ENCODE measurements at places on chromosomes 12 and 14.

DNA sequence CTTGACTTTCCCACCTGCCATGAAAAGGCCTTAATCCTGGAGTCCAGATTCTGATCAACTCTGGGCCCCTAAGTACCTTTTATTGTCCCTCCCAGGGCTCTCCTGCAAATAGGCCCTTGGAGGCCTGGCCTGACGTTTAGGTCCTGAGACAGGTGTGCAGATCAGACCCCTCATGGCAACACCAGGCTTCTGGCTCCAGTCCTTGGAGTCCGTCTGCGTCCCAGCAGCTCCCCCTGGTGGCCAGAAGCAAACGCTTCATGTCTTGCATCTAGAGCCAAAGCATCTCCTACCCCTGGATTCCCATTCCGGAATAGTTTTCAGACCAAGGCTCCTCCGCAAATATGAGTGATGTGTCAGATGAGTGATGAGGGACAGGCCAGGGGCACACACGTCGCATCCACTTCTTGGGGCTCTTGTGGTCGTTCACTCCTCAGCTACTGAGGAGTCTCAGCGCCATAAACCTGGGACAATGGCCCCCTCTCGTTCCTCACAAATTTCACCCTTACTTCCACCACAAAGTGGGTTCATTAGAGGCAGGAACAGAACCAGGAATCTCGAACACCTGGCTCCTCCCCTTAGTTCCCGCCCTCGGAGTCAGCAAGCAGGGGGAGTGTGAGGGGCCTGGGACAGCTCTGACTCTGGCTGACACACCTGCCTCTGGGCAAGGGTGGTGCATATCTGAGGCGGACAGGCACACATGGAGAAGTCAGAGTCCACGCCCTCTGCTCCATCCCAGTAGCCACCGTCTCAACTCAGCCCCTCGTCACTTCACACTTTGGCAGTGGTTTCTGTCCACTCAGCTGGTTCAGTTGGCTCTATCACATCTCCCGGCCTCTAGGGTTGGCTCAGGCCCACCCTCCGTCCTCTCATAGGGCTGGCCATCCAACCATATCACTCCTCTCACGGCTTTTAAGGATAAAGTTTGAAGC, 77.9 kb upstream of the PWP1 start:
- peak; percentile 88 for DNase-seq

DNA sequence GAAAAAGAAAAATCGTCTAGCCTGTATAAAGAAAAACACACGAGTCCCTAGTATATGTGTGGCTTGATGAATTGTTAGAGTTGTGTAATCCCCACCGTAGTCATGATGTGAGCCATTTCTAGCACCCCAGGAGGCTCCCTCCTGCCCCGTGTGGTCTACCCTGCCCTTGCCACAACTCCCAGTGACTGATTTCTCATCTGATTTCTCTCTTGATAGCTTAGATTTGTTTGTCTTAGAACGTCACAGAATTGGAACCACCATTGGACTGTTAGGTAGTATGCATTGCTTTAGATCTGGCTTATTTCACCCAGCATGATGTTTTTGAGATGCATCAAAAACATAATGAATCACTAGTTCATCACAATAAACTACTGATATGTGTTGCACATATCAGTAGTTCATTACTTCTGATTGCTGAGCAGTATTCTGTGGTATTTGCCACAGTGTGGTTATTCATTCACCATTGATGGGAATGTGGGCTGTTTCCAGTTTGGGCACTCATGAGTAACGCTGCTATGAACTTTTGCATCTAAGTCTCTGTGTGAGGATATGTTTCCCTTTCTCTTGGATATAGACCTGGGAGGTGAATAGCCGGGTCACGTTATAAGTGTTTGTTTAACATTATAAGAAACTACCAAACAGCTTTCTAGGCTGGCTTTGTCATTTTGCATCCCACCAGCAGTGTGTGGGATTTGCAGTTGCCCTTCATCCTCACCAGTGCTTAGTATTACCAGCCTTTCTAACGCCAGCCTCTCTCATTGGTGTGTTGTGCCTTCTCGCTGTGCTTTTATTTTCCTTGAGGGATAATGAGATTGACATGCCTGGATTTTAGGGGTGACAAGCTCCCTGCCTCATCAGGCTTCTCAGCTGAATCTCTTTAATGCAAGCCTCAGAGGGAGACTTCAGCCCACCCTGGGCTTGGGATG, 31.9 kb upstream of the NCOR2 start:
- DNase-seq, result no peak

DNA sequence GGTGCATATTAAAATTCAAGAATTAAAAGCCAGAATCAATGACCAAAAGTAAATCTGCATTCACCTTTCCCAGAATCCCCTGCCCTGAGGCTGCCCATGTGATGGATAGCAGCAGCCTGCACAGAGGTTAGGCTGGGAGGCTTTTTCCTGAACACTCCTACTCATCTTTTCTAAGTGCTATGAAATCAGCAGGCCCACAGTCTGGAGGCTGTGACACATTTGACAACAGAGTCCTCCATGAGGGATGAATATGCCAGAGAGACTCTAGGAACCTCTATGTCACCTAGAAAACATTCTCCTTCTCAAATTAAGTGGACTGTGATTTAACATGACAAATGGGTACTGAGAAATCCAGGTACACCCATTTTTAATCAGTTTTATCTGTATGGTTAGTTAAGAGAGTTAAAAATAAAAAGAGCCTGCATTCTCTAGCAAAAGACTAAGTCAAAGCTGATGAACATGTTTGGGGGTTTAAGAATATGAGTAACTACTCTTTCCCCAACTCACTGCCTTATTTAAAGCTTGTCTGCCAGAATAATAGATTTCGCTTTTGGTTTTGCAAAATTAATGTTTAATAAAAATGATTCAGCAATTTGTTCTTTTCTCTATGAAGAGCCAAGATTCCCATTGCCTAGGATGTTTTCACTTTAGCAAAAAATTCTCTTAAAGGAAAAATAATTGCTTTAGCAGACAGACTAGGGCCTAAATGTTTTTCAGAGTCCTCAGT, 115.0 kb downstream of the RTN1 start:
- DNase-seq, result no peak

DNA sequence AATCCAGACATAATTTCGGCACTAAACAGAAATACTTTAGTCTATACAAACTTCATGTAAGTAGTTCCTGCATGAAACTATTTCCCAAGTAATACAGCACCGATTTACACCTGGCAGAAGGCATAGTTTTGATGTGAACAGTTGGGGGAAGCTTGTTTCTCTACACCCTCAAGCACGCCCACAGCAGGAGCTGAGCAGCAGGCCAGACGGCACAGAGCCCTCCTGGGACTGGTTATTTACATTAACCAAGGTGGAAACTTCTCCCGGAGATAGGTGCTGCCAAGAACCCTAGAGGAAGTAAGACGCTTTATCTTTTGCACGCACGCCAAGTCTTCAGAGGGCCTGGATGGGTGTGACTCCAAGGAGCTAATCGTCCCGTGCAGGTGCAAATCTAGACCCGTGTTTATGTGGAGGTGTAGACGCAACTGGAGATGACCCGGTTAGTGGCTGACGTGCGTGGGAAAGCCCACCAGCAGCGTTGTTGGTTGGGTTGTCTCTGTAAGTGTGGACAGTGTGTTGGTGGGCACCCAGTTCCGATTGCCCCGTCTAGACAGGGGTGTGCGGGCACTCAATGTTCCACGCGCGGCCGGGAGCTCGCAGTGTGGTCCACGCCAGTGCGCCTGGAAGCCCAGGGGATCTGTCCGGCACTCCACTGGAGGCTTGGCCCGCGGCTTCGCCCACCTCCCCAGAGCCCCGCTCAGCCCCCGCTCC, 767 bp upstream of the TCP11L2 start:
- peak; percentile 88 for DNase-seq

GRCh38 chr12:25469368-25469767, 83.7 kb downstream of the LMNTD1 start:
- no peak for DNase-seq

- peak; percentile 66 for DNase-seq
Measured at GRCh38 chr14:61388173-61388975, 67.0 kb downstream of the PRKCH start.

GRCh38 chr14:35380794-35381193, 23.8 kb downstream of the NFKBIA start:
- no peak for DNase-seq

DNA sequence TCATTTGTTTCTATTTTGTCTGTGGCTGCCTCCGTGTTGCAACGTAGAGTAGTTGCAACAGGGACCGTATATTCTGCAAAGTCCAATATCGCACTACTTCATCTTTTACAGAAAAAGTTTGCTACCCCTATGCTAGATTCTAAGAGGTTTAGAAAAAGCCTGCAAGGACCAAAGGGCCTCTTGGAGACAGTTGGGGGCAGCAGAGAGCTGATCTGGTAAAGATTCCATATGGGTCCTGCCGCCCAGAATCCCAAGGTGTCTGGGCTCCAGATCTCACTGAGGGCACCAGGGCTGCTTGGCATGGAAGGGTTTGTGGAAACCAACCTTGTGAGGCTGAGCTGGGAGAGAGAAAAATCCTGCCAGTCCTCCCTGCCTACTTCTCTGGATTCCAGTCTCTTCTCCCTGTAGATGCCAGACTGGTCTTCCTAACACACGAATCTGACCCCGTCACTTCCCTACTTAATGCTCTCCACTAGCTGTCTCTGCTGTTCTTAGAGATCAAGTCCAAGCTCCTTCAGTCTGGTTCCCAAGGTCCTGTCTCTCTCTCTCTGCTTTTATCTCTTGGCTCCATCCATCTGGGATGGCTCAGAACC, 74.6 kb downstream of the GLRX5 start:
- DNase-seq, result peak; percentile 48

- DNase-seq, result no peak
Measured at GRCh38 chr14:77123381-77124325, 17.9 kb downstream of the ZDHHC22 start.

DNA sequence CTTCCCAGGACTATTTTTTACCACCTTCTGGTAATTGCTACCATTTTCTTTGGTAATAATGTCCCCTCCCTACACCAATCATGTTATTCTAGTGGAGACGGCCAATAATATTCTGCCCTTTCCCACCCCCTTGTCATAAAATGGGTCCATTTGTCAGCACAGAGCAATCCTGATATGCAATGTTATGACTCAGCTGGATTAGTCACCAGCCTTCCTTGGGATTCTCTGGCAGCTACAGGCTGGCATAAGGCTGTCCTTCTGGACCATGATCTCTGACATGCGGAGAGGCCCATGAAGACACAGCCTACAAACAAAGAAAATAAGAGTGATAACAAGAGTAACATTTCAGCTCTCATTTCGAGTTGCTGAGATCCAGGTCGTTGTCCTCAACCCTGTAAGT, 222.0 kb upstream of the CPNE8 start:
- peak; percentile 88 for DNase-seq

- no peak for DNase-seq
Measured at GRCh38 chr12:75345531-75345930, 11.1 kb downstream of the GLIPR1L1 start.

- DNase-seq, result no peak
Measured at GRCh38 chr14:102907980-102908730, 14.3 kb upstream of the AMN start.

GRCh38 chr12:24424889-24425600, 475.6 kb upstream of the SOX5 start:
- no peak for DNase-seq
